ENCODE measurements at places on chromosomes 5 and 9. TPM values are rescaled to one million over a fixed set of nuclear protein-coding genes. Genes with fewer than 3 reads are reported as not detected.

Gene GOLPH3
- total RNA-seq: 73.1 TPM

Gene CERT1
- total RNA-seq: 94.1 TPM

Gene NAIP
- total RNA-seq: 44.0 TPM

Gene RUSC2
- total RNA-seq: 17.2 TPM

Gene NXNL2
- total RNA-seq: 1.9 TPM

Gene PPIC
- 94.0 TPM for total RNA-seq

Gene TRIM7
- 1.2 TPM for total RNA-seq

Gene PLAA
- total RNA-seq: 28.2 TPM

Gene KLF4
- total RNA-seq: 39.6 TPM

Gene AGXT2
- total RNA-seq: not detected

Gene CER1
- 0.74 TPM for total RNA-seq

Gene SHISAL2B
- total RNA-seq: not detected

DNA sequence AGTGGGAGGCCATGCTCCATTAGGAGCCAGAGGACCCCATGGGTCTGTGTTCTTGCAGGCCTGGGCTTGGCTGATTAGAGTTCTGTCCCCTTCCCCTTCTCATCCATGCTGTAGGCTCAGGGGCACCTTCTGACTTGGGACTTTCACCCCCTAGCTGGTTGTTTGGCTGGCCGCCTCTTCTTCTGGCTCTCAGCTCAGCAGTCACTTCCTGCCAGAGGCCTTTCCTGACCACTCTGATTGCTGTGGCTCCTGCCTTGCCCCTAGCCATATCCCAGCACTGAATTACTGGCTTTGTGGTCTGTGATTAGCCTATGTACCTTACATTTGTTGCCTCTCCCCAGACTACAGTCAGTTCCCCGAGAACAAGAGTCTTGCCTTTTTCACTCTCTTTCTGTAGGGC is 14.6 kb downstream of the ENTREP1 start:
- DNase-seq: no peak

DNA sequence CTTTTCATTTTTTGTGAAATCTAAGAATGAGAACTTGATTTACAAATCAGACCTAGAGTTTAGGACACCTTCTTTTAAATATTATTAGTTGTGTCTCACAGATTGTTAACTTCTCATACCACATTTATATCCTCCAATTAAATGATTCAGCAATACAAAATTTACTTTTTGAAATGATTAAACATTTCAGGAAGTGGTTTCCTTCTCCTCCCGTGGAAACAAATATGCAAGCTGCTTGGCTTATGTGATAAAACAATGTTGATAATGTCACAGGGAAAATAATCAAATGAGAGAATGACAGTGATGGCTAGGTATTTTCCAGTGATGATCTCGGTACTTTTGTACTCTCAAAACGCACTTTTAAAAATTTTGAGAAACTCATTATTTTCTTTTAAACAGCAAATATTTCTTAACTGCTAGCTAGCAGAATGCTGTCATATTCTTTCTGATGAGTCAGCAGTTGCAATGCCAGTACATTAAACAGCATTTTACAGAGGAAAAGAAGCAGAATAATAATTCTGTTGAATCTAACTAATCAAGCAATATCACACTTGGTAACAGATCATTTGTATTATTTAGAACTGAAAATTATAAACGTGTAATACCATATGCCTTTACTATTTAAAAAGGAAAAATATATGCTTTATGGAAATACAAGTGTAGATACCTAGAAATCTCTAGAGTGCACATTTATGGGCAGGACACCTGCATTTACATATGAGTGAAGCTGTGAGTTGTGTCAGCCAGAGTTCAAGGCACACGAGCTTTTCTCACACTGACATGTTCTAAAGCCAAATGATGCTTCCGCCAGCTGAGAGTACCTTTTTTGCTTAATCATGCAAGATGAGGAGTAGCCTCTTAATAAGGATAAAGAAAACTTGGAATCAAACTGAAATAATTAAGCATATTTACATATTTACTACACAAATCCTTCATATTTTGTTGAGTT is 53.6 kb upstream of the CDH18 start:
- DNase-seq: no peak

- no peak for DNase-seq
Measured at GRCh38 chr5:2269656-2270055, 386.9 kb upstream of the IRX4 start.

DNA sequence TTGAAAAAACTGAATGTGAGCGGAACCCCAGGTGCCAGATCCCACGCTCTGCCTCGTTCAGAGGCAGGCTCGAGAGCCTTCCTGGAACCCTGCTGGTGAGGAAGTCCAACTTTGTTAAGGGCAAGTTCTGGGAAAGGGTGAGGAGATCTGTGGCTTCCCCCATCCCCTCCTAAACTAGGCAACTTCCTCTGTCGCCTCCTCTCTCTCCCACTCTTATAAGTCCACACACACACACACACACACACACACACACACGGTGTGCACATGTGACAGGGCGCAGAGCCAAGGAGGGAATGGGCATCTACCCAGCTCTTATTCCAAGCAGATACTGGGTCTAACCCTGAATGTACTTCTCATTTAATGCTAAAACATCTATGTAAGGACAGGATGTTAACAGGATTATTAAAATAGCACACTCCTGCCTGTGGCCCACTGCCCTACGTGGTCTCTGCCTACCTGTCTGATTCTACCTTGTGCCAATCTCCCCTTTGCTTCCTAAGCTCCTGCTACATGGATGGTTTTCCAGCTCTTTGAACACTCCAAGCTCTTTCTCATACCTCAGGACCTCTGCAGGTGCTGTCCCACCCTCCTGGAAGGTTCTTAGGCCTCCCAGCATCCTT is 72.4 kb upstream of the FBXW11 start:
- no peak for DNase-seq

DNA sequence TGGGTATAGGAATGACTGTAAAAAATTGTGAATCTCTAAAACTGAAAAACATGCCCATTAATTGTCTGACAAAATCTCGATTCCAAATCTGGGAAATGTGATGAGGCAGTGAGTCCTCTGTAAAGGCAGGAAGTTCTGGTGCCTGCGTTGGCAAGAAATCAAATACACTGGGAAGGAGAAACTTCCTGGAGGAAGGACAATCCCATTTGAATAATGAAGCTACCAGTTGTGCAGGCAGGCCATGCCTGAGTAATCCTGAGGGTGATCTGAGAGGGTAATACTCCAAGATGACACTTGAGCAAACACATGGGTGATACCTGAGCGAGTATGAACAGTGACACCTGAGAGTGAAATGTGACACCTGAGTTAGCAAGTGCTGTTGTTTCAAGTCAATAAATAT is 49.7 kb downstream of the KIF24 start:
- no peak for DNase-seq

DNA sequence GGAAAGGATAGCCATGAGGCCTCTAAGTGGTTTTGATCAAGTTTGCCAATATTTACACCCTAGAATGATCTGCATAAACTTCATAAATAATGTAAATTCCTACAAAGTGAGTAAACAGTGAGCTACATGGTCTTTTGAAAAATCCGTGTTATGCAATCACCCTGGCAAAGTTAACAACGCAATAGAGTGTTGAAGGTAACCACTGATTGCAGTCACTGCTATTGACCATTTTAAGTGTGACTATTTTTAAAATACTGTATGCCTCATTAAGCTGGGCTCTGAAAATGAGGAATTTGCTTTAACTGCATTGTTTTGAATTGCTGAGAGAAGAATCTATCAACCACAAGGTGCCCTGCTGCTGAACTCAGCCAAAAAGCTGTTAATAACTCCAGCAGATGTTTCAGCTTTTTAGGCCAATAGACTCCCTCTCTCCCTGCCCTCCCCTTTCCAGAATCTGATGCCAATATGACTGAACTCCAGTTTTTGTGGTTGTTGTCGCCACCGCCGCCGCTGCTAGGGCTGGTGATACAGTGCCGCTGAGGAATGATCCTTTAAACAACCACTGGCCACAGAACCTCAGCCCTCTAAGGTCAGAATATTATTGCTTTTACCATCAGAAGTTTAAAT is 35.3 kb upstream of the SMARCA2 start:
- no peak for DNase-seq

GRCh38 chr5:119301906-119302305 is 53.9 kb upstream of the TNFAIP8 start:
- no peak for DNase-seq

DNA sequence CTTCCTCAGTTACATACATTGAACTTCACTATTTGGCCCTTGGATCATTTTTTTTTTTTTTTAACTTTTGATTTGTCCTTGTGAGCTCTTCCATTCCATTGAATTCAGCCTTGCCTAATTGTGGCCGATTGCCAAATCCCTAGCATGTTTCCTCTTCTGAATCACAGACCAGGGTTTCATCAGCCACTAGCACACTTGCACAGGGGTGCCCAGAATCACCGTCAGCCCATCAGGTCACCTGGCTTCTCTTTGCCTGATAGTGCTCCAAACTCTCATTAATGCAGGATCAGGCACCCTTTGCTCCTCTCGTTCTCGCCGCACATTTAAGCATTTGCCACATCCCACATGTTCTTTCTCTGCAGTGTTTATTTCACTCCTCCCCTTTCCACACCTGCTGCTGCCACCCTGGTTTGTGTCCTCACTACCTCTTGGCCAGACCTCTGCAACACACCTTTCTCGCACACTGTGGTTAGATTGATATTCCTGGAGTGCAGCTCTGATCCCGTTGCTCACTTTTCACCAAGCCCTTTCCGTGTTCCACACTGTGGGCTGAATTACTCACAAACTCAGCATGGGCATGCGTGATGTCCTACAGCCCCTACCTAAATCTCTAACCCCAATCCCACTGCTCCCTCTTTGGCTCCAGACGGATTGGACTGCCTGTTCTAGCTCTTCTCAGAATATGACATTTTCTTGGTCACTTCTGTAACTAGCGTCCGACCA is 9.8 kb downstream of the PIK3R1 start:
- no peak for DNase-seq

- DNase-seq: no peak
Measured at GRCh38 chr5:41095324-41096101, 24.4 kb upstream of the MROH2B start.

DNA sequence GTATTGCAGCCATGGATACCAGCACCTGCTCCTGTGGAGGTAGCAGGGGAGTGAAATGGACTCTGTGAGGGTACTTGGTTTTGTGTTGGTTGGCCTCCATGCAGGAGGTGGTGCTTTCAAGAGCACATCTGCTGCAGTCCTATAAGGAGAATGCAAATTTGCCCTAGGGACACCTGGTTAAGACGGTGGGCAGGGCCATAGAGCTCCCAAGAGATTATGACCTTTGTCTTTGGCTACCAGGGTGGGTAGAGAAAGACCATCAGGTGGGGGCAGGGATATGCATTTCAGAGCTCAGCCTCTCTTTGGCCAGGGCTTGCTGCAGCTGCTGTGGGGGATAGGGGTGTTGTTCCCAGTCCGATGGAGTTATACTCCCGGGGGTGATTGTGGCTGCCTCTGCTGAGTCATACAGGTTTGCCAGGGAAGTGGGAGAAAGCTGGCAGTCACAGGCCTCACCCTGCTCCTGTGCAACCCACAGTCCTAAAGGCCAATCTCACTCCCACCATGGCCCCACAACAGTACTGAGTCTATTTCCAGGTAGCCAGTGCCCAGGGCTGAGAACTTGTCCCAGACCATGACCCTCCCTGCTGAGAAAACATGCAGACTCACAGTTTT is 14.0 kb upstream of the PDLIM4 start:
- no peak for DNase-seq

GRCh38 chr9:12314589-12314988 is 378.6 kb upstream of the TYRP1 start:
- DNase-seq: no peak

- no peak for DNase-seq
Measured at GRCh38 chr5:181205761-181206649, 1.0 kb upstream of the TRIM7 start.

DNA sequence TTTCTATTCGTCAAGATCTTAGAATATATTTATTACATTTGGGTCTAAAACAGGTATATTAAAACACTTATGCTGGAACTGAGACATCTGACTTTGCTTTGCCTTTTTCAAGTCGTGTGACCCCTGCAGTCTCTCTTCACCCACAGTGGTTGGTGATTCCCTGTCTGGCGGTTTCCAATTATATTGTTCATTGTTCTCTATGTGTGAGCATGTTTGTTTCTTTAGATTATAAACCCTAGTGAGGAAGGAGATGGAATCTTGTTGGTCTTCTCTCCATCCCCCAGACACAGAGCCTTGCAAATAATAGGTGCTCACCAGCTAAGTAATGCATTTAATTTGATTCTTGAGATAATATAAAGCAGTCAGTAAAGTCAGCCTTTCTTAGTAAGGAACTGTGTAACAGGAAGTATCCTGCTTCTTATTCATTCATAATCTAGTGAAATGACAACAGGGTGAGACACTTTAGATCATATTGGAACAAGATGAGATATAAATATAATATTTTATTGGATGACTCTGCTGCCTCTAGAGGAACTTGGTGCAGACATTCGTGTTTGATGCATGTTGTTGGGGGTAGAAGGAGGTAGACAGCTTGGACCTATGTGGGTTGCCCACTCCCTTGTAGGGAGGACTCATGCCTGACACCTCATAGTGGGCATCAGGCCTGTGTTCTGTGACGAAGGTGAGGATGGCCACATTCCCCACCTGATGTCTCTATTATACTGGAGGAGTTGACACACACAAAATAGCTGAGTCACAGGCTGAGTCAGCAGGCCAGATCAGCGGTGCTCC is 88.1 kb downstream of the FGF1 start:
- no peak for DNase-seq

GRCh38 chr5:135324160-135324559 is 74.9 kb downstream of the MACROH2A1 start:
- DNase-seq: no peak

GRCh38 chr9:137382444-137383080 is 40.4 kb downstream of the EXD3 start:
- DNase-seq: no peak

DNA sequence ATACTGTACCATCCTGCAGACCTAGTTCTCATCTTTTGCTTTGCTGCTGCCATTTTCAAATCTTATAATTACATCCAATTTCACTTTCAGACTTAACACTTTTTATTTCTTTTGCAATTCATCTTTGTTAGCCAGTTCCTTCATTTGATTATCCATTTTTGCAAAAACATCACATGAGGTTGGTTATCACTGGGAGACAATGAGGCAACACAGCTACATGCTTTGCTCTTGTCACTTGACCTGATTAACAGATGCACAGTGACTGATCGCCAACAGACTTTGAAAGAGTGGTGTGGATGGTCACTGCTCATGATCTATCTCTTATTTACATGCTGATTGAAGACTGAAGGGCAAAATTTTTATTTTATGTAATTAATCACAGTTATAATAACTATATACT is 17.0 kb upstream of the RNF20 start:
- no peak for DNase-seq

DNA sequence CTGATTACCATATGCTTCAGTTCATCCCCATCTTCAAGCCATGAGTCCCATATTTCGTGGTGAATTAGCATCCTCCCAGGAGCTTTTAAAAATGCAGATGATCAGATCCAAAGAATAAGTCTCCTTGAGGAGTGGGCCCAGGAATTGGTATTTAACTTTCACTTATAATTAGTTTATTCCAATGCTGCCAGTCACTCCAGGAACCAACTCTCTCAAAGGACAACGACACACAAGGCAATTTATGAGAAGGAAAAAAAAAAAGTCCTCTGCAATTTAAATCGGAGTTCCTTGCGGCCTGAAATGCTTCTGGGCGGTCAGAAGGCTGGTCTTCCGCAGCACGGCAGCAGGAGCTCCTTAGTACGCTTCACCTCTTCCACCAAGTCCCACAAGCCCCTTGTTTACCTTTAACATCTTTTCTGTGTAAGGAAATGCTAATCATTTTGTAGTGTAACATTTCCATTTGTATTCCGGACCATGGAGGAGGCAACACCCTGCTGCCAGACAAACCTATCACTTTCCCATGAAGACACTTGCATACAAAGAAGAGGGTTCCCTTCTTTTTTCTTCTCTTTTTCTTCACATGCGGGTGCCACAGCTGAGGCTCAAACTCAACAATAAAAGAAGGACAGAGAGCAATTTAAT is 16.3 kb upstream of the KCNV2 start:
- no peak for DNase-seq

Data from urinary bladder (tissue), 4 donors.